ENCODE measurements at places on chromosomes 3 and 15. TPM values are rescaled to one million over a fixed set of nuclear protein-coding genes. Genes with fewer than 3 reads are reported as not detected.
A peak's percentile ranks its signal among the peaks of the same experiment; 100 is the strongest.

DNA sequence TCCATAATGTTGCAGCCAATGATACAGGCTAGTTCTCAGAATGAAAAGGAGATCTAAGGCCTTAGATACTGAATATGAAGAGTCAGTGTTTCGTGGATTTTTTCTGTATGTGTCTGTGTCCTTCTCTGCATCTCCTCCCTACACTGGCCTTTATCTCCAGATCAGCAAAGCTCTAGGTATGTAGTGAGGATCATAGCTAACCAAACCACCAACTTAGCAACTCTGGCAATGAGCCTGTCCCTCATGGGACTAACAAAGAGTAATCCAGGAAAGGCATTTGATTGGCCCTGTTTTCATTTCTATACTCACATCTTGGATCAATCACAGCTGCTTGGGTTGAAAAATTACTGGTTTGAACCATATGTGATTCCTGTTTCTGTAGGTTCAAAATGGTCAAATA lies 18.6 kb upstream of the CNTN3 start:
- no peak overlapping the region for H3K27ac ChIP-seq
- no peaks in the 10 kb centered on the region for H3K4me1 ChIP-seq
- H3K27me3 ChIP-seq, result no peaks in the 10 kb centered on the region

Gene PIF1
- polyA plus RNA-seq, result 2.3 TPM

DNA sequence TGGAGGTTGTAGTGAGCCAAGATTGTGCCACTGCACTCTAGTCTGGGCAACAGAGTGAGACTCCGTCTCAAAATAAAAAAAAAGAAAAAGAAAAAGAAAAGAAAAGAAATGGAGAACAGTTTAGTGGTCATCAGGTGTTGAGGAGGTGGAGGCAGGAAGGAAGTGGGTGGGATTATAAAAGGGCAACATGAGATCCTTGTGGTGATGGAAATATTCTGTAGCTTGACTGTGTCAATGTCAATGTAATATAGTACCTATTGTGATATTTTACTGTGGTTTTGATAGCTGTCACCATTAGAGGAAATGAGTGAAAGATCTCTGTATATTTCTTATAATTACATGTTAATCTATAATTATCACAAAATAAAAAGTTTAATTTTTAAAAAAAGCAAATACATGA lies 60.8 kb downstream of the TRAT1 start:
- no peak overlapping the region for H3K27ac ChIP-seq
- DNase-seq, result no peak
- no peaks in the 10 kb centered on the region for H3K36me3 ChIP-seq
- H3K27me3 ChIP-seq, result no peaks in the 10 kb centered on the region

DNA sequence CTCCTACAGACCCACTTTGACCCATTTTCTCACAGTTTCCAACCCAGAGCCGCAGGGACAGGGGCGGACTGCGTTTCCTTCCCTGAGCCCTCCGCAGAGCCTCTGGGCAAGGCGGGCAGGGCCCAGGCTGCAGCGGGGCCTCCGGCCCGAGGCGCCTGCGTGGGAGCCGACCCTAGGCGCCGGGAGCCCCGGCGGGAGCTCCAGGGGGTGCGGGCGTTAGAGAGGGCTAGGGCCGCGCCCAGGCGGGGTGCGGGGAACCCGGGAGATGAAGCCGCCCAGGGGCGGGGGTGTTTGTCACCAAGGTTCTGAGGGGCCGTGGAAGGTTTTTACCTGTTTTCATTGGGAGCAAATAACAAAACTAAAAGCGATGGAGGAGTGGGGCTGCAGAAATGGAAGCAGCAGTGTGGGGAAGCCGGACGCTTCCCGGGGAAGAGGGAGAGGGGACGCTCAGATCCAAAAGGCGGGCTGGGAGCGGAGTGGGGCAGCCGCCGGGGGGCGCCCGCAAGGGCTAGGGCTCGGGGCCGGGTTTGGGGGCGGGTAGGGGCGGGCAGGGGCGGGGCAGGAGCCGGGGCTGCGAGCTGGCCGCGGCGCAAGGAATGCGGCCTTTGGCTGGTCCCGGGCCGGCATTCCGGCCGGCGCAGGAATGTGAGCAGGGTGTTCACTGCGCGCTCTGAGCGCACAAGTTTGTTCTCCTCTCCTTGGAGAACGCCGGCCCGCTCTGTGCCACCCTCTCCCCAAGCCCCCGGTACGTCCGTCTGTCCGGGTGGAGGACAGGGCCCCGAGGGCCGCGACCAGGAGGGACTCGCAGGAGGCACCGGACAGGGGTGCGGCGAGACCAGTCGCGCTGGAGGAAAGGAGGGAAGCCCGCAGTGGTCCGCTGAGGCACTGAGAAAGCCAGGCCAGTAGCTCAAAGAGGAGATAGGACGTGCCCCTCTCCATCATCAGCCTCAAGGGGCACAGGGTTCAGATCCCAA lies 61.1 kb downstream of the AMOTL2 start:
- no peaks in the 10 kb centered on the region for H3K36me3 ChIP-seq
- peak overlapping the region; percentile 51 for H3K4me3 ChIP-seq
- no peak for DNase-seq
- no peaks in the 10 kb centered on the region for H3K27me3 ChIP-seq
- peaks cover 72% of the 10 kb centered on the region for H3K4me1 ChIP-seq

Gene CPA3
- not detected for polyA plus RNA-seq

- no peak for DNase-seq
- no peak overlapping the region for H3K4me3 ChIP-seq
- H3K4me1 ChIP-seq, result no peaks in the 10 kb centered on the region
- H3K27me3 ChIP-seq, result no peaks in the 10 kb centered on the region
- no peaks in the 10 kb centered on the region for H3K36me3 ChIP-seq
These were observed 557.8 kb upstream of the CFAP20DC start for GRCh38 chr3:59607656-59608055.

DNA sequence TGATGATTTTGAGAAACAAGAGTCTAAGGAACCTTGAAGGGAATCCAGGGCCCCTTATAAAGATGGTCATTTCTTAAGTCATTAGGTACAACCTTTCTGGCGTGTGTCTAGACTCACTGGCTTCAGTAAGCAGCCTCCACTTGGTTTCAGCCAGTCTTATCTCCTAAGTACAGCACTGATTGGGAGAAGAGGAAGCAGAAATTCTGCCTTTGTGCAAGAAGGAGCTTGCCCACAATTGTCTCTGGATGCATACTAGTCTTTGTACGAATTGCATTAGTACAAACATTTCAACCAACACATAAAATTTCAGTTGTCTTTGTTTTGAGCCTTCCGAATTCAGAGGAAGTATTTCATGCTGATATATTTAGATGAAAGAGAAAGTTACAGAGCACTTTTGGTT lies 139.4 kb downstream of the SLCO3A1 start:
- no peak overlapping the region for H3K4me3 ChIP-seq
- no peak for DNase-seq
- H3K4me1 ChIP-seq, result peaks cover 17% of the 10 kb centered on the region
- H3K27ac ChIP-seq, result peak overlapping the region; percentile 5

DNA sequence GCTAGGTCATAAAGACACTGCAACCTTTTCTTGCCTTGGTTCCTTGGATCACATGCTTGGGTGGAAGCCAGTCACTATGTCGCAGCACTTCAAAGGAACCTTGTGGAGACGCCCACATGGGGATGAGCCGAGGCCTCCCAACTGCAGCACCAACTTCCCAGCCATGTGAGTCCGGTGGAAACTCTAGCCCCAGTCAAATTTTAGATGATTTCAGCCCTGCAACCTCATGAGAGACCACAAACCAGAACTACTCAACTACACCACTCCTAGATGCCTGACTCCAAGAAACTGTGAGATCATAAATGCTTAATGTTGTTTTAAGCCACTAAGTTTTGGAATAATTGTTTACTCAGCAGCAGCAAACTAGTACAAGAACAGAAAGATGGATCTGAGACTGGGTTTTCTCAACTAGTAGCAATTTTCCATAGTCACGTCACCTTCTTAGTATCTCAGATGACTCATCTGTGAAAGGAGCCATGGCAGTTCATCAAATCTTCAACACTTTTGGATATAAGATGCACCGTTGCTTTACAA lies 86.5 kb downstream of the MB21D2 start:
- H3K4me1 ChIP-seq, result peaks cover 26% of the 10 kb centered on the region
- DNase-seq, result no peak
- H3K27me3 ChIP-seq, result no peaks in the 10 kb centered on the region
- H3K36me3 ChIP-seq, result no peaks in the 10 kb centered on the region
- H3K4me3 ChIP-seq, result no peak overlapping the region

Gene TXNRD3
- 11.0 TPM for polyA plus RNA-seq

Gene PARP3
- polyA plus RNA-seq, result 5.4 TPM

Gene CILP
- 0.03 TPM for polyA plus RNA-seq

DNA sequence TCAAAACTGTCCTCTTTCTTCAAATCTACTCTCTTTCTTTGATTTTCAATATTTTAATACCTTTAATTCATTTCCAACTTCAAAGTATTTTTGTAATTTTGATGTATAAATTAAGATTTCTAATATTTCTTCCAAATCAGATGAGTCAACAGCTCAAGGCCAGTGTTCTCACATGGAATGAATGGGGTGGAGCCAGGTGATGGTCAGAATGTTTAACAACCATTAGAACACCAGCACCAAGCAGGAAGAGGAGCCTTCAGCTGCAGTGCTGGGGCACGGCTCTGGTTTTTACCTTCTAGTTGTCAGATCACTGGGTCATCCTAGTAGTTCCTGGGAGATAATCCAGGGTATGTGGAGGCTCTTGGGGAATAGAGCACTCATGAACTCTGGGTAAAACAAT lies 494.5 kb upstream of the PDZRN3 start:
- no peaks in the 10 kb centered on the region for H3K4me1 ChIP-seq
- no peak for DNase-seq
- no peaks in the 10 kb centered on the region for H3K36me3 ChIP-seq
- no peaks in the 10 kb centered on the region for H3K27me3 ChIP-seq

DNA sequence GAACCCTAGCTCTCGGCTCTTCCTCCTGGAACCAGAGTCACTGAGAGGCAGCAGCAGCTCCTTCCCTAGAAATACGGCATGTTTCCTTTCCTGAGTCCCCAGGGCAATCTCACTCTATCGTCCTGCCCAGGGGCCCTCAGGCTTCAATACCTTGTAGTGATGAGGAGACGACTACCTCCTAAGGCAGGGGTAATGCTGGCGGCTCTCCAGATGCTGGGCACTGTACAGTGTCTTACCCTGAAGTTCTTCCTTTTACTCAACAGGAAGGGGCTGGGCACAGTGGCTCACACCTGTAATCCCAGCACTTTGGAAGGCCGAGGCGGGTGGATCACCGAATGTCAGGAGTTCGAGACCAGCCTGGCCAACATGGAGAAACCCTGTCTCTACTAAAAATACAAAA lies 13.5 kb downstream of the TMEM44 start:
- peaks cover 11% of the 10 kb centered on the region for H3K36me3 ChIP-seq
- H3K4me3 ChIP-seq, result no peak overlapping the region
- H3K4me1 ChIP-seq, result no peaks in the 10 kb centered on the region
- no peak for DNase-seq

All from keratinocyte (primary cell).